Progenitor cell of endocrine pancreas (in vitro differentiated cells): ENCODE measurements at places on chromosomes 5 and 9. TPM values are rescaled to one million over a fixed set of nuclear protein-coding genes. Genes with fewer than 3 reads are reported as not detected.

- H3K4me1 ChIP-seq, result no peaks in the 10 kb centered on the region
- no peak for DNase-seq
- no peaks in the 10 kb centered on the region for H3K27me3 ChIP-seq
- no peak overlapping the region for H3K27ac ChIP-seq
- no peaks in the 10 kb centered on the region for H3K36me3 ChIP-seq
Observed at GRCh38 chr5:128528637-128529255, 9.3 kb downstream of the FBN2 start.

DNA sequence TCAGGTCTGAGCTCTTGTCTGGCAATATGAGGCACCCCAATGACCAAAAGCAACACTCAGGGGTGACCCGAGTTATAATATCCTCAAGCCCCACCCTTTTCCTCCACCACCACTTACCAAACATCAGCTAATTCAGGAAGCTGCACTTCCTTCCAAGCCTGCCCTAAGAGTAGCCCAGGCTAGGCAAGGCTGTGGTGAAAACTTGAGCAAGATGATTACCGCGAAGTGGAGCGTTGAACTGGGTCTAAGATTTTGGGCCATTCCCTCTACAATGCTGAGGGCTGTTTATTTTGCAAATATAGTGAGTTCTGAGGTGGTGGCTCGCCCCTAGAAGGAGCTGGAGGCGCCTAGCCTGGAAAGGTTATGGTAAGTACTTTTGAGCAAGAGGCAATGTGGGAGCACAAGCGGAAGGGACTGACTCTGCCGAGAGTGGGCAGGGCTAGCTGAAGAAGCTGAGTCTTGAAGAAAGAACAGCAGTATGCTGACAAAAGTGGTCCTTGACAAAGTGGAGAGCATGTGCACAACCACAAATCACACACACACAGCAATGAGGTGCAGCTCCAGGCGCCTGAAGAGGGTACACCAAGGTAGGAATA lies at the start of gene HK3:
TSS of gene HK3 (minus strand) at position 51 of the 596 bp plus-strand sequence. CDS start 3,187 bp downstream, outside the sequence.
- peaks cover 16% of the 10 kb centered on the region for H3K4me1 ChIP-seq
- H3K4me3 ChIP-seq, result no peak within 1 kb of the TSS
- DNase-seq, result no peak
- peaks cover 43% of the 10 kb centered on the region for H3K27me3 ChIP-seq

DNA sequence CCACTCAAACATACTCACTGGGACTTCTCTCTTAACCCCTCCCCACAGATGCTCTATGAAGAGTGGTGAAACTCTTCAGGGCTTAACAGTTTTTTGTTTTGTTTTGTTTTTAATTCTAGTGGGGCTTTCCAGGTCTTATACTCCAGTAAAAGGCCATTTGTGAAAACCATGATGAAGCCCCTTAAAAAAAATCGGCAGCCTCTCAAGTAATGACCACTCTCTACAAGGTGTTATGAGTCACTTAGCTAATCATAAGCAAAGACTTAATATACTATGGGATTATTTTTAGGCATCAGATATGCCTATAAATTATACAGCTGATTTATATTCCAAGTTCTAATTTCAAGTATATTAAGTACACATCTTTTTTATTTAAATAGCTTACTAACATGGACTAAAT lies 607.9 kb downstream of the RAB3C start:
- H3K4me3 ChIP-seq, result no peak overlapping the region
- no peak for DNase-seq
- no peaks in the 10 kb centered on the region for H3K4me1 ChIP-seq
- H3K27ac ChIP-seq, result no peak overlapping the region
- H3K36me3 ChIP-seq, result no peaks in the 10 kb centered on the region

DNA sequence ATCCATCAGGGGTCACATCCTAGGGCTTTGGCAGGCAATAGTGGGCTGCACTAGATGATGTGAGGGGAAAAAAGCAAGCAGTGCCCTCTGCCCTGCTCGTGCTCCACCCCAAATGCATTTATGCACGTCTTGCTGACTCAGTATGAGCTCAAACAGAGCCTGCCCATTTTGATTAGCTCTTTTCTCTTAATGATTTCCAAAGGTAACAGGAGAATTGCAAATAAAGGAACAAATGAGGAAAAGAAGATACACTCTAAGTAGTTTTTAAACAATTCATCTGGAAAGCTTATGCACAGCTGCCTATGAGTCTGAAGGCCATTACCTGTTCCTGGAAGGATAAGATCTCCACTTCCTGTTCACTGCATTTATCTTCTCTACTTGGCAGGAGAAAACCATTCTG lies 364.2 kb downstream of the TMEM232 start:
- H3K36me3 ChIP-seq, result no peaks in the 10 kb centered on the region
- no peaks in the 10 kb centered on the region for H3K4me1 ChIP-seq
- no peak overlapping the region for H3K27ac ChIP-seq

GRCh38 chr5:150142185-150142958 lies 13.3 kb downstream of the PDGFRB start:
- H3K4me3 ChIP-seq, result no peak overlapping the region
- no peak for DNase-seq
- H3K4me1 ChIP-seq, result peaks cover 41% of the 10 kb centered on the region

GRCh38 chr9:78121488-78121887 lies 89.9 kb upstream of the GNAQ start:
- DNase-seq, result peak; percentile 22
- peaks cover 5% of the 10 kb centered on the region for H3K4me1 ChIP-seq
- H3K36me3 ChIP-seq, result no peaks in the 10 kb centered on the region

DNA sequence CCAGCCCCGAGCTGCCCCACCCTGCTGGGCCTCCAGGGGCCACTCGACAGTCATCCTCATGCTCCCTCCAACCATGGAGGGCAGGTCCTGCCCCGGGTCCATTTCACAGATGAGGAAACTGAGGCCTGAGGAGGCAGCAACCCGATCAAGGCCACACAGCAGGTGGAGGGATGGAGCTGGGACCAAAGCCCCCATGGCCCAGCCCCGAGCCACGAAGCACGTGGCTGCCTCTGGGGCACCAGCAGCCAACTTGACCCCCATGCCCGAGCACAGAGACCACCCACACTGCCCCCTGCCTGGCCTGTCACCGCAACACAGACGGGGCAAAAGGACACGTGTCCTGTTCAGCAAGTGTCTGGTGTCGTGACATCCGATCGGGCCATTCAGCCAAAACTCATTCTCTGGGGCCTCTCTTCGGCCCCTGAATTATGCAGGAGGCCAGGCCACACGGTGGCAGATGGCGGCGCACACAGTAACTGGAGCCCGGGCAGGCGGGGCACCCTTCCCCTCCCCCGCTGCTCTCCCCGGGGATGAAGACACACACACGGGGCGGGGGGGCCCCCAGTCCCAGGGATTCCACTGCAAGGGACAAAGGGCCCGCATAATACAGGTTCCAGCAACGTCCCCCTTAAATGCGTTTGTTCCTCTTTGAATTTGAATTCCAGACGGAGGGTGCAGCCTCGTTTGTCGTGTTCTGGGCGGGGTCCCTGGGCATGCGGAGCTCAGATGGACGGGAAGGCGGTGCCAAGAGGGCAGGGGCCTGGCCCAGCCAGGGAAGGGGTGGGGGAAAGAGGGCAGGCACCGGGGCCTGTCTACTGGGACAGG lies 29.4 kb upstream of the TMEM250 start:
- H3K36me3 ChIP-seq, result no peaks in the 10 kb centered on the region
- no peak overlapping the region for H3K27ac ChIP-seq
- DNase-seq, result no peak
- no peaks in the 10 kb centered on the region for H3K4me1 ChIP-seq
- H3K4me3 ChIP-seq, result no peak overlapping the region
- peaks cover 6% of the 10 kb centered on the region for H3K27me3 ChIP-seq

DNA sequence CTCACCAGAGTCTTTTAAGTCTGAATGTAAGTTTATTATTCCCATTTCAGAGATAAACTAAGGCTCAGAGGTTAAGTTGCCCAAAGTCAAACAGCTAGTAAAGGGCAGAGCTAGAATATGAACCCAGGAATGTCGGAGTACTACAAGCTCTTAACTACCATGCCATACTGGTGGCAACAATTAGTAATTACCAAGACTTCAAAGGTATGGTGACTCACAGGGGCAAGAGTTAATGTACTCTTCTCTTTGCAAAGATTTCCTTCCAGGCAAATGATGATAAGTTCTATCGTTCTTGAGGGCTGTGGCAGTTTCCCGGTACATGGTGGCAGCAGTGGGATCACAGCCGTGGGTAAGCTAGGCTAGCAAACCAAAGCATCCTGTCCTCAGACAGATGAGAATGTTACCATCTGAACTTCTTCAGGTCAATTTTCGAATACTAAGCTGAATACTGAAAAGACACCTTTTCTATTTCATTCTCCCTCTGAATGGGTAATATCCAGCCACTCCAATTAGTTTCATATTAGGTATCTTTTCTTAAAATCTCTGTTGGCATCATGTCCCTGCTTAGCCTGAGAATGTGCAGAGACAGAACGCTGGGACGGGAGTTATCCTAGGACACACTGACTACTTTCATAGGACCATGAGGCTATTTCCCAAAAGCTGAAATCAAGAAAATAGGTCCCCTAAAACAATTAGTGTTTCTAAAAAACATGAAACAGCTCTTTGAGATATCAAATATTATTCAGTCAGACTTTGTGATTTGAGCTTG lies 117.0 kb upstream of the NR5A1 start:
- H3K4me1 ChIP-seq, result peaks cover 9% of the 10 kb centered on the region
- no peak overlapping the region for H3K27ac ChIP-seq
- H3K36me3 ChIP-seq, result no peaks in the 10 kb centered on the region
- H3K4me3 ChIP-seq, result no peak overlapping the region
- no peak for DNase-seq

DNA sequence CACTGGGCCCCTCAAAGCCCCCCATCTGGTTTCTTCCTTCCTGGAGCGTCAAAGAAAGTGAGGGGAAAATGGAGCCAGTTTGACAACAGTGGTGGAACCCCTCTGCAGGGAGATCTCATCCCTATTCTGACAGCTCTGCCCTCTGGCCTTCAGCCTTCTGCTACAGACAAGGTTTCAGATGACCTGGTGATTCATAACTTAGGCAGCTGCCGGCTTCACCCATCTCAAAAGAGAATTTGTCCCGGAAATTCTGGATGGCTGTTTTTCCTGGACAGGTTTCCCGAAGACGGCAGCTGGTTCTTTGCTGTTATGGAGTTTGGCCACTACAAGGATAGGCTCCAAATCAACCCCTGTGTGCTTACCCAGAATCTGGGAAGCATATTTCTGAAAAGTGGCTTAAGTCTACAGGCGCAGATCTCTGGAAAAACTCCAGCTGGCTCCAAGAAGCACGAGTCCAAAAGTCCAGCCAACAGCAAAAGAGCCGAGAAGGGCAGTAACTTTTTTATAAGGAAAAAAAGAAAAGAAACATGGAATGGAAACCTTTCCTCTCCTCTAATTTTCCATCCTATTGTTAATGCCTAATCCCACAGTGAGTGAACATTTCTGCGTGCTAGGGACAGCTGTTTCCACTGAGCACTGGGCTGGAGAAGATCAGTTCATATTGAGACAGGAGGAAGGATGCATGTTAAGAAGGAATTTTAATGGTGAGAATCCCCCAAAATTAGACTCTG lies 54.5 kb downstream of the ZNF366 start:
- DNase-seq, result no peak
- H3K4me3 ChIP-seq, result no peak overlapping the region
- peaks cover 12% of the 10 kb centered on the region for H3K27me3 ChIP-seq
- H3K27ac ChIP-seq, result no peak overlapping the region
- H3K36me3 ChIP-seq, result no peaks in the 10 kb centered on the region

- peak overlapping the region; percentile 78 for H3K4me3 ChIP-seq
- peak overlapping the region; percentile 94 for H3K27ac ChIP-seq
- no peaks in the 10 kb centered on the region for H3K36me3 ChIP-seq
- H3K4me1 ChIP-seq, result peaks cover 21% of the 10 kb centered on the region
- DNase-seq, result peak; percentile 56
- peaks cover 21% of the 10 kb centered on the region for H3K27me3 ChIP-seq
Observed at GRCh38 chr5:83721953-83722901, 1.6 kb upstream of the HAPLN1 start.

DNA sequence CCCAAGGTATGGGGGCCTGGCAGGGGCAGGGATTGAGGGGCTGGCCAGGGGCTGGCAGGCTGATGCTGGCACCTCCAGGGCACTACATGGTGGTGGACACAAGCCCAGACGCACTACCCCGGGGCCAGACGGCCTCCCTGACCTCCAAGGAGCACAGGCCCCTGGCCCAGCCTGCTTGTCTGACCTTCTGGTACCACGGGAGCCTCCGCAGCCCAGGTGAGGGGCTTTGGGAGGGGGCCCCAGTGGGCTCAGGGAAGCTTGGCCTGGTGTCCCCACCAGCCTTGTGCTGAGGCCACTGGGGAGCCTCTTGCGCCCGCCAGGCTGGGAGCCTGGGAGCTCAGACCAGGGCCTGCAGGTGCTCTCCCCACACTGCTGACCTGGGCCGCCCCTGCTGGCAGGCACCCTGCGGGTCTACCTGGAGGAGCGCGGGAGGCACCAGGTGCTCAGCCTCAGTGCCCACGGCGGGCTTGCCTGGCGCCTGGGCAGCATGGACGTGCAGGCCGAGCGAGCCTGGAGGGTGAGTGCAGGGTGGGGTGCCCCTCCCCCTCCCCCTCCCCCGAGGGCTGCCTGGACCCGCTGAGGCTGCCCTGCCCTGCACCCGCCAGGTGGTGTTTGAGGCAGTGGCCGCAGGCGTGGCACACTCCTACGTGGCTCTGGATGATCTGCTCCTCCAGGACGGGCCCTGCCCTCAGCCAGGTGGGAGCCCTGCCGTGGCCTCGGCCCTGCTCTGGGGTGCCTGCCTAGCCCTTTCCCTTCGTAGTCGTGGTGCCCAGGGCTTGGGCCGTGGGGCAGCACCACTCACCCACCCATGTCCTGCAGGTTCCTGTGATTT lies 5.7 kb downstream of the MAMDC4 start:
- DNase-seq, result peak; percentile 10
- H3K27me3 ChIP-seq, result no peaks in the 10 kb centered on the region
- no peak overlapping the region for H3K27ac ChIP-seq
- H3K36me3 ChIP-seq, result peaks cover 2% of the 10 kb centered on the region

DNA sequence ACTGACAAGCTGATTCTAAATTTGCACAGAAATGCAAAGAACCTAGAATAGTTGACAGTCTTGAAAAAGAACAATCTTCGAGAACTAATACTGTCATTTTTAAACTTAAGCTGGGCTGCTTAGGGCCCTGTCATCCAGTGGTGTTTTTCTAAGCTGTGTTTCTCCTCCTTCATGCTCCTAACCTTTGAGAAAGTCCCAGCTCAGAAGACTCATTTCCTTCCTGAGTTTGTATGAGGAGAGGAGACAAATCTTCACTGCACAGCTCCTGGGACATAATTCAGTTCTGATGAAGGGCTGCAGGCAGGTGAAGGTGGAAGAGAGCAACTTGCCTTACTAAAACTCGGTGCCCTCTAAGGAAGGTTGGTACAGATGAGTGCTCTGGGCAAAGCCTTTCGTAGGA lies 109.5 kb upstream of the ANKRD55 start:
- no peak overlapping the region for H3K27ac ChIP-seq
- no peak overlapping the region for H3K4me3 ChIP-seq
- H3K27me3 ChIP-seq, result peaks cover 38% of the 10 kb centered on the region

DNA sequence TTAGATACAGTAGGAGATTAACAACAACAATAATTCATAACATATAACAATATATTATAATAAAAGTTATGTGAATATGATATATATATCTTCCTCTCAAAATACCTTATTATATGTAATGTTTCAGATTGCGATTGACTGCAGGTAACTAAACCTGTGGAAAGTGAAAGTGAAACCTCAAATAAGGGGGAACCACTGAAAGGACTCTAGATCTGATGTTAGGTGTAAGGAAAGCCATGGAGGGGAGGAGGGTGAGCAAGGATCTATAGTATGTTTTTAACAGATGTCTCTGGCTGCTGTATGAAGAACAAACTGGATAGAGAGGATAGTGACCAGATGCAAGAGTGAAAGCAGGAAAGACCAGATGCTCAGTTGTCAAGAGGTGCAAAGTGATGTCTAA lies 5.8 kb upstream of the FSTL4 start:
- no peak overlapping the region for H3K27ac ChIP-seq
- no peaks in the 10 kb centered on the region for H3K36me3 ChIP-seq
- DNase-seq, result no peak
- peaks cover under 1% of the 10 kb centered on the region for H3K4me1 ChIP-seq
- peaks cover 54% of the 10 kb centered on the region for H3K27me3 ChIP-seq
- H3K4me3 ChIP-seq, result no peak overlapping the region

TMEM167A gene
- 150 and 152 TPM in 2 replicates for total RNA-seq

ARSK gene
- 11.2 and 11.5 TPM in 2 replicates for total RNA-seq

SAXO1 gene
- 0.22 TPM in 1 of 2 replicates, not detected in the other for total RNA-seq

GRAMD2B gene
- 21.6 and 32.1 TPM in 2 replicates for total RNA-seq

SLC34A3 gene
- 0.26 and 0.27 TPM in 2 replicates for total RNA-seq
